Stimulated activated CD8-positive, alpha-beta memory T cell treated with anti-CD3 and anti-CD28 coated beads, Interleukin-2, amount 100 ng/mL, for 48 hours (primary cell): ENCODE measurements at places on chromosomes 2 and 18.

DNA sequence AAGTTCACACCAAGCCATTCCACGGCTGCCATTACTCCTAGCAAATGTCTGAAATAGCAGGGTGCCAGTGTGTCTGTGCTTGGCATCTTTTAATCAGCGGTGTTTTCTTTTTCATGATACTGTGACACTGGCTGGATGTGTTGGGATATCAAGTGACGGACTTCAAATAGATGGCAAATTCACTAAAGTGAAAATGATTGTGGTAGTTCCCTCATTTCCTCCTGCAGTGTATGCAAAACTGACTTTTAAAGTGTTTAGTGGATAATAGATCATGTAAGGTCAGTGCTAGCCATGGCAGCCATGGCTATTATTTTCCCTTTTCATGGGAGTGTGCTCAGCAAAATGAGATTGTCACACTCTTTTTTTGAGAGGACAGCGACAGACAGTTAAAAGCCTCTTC lies 261.5 kb upstream of the SIX3 start:
- DNase-seq = no peak

DNA sequence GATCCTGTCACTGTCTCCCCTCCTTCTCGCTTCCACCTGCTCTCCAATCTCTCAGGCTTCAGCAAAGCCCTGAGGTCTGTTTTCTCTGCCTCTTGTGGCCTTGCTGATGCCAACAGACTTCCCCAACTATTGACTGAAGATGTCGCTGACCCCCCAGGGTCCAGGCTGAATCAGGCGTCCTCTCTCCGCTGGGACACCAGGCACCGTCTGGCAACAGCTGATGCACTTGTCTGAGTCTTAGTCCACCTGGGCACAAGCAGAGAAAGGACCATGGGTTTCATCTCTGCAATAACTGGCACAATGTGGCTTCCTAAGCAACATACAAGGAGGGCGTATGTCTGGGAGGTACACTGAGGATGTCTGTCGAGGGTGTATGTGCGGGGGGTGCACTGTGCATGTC lies 248.7 kb upstream of the MYT1L start:
- DNase-seq = no peak

DNA sequence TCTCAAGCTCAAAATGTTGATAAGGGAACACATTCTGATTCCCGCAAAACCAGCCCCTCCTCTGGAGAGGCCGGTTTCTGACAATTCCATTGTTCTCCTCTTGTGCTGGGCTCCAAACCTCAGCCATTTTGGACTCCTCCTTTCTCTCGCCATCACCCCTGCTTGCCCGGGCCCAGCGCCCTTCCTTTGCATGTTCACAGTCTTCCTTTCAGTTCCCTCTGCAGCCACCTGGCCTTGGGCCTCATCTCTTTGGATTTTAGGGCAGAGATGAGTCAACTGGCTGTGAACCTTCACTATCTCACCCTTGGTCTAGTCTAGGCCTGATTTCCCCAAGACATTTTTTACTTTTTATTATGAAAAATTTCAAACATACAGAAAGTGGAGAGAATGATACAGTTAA lies 155.9 kb upstream of the MAP3K20 start:
- DNase-seq = no peak

- DNase-seq = no peak
These were observed 6.7 kb downstream of the LMAN1 start for GRCh38 chr18:59352250-59352855.

DNA sequence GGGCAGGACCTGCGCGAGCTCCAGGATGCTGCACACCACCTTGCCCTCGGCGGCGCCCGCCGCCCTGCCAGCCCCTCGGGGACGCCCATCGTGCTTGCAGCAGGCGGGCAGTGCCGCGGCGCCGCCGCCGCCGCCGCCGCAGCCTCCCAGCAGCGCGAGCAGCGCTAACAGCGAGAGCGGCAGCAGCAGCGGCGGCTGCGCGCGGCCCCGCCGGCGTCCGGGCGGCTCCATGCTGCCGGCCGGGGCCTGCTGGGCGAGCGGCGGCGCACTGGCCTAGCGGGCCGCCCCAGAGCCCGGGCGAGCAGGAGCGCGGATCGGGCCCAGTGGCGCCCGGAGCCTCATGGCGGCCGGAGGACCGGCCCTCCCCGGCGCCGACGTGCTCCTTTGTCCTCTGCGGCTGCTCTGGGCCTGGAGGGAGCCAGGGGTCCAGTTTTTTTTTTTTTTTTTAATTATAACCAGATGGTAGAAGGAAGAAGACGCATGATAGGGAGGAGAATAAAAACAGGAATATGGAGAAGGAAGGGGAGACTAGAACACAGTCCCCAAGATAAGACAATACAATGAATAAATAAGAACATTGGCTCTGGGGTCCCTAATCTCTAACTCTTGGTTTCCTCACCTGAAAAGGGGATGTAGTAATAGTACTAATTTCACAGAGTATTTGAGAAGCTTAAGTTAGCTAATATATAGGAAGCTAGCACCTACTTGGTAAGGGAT lies 17.1 kb upstream of the ANKRD62 start:
- no peak for DNase-seq

GRCh38 chr18:35132021-35132902 lies 91.0 kb downstream of the MAPRE2 start:
- no peak for DNase-seq

DNA sequence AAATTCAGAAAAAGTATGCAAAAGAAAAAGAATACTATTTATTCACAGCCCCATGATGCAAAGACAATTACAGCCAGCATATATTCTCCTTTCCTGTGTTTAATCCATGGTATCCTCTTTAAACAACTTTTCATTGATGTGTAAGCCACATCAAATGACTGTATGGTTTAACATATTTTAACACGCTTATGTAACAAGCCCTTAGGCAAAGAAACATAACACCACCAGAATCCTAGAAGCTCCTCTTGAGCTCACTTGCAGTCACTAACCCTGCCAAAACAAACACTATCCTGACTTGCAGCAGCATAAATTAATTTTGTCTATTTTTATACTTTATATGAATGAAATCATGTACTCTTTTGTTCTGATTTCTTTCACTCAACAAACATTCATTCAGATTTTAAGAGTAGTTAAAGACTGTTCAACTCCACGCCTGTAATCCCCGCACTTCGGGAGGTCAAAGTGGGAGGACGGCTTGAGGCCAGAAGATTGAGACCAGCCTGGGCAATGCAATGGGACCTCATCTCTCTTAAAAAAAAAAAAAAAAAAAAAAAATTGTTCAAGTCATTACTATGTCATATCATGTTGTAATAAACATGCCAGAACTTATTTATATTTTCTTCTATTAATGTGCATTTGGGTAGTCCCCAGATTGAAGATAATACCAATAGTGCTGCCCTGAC lies 226.3 kb downstream of the NBAS start:
- DNase-seq = no peak
